ENCODE measurements at places on chromosomes 7 and 10.

GRCh38 chr7:84218681-84219080, 24.1 kb upstream of the SEMA3A start:
- no peak for DNase-seq

- DNase-seq: no peak
These were observed 65.7 kb upstream of the STRIP2 start for GRCh38 chr7:129368389-129368986.

DNA sequence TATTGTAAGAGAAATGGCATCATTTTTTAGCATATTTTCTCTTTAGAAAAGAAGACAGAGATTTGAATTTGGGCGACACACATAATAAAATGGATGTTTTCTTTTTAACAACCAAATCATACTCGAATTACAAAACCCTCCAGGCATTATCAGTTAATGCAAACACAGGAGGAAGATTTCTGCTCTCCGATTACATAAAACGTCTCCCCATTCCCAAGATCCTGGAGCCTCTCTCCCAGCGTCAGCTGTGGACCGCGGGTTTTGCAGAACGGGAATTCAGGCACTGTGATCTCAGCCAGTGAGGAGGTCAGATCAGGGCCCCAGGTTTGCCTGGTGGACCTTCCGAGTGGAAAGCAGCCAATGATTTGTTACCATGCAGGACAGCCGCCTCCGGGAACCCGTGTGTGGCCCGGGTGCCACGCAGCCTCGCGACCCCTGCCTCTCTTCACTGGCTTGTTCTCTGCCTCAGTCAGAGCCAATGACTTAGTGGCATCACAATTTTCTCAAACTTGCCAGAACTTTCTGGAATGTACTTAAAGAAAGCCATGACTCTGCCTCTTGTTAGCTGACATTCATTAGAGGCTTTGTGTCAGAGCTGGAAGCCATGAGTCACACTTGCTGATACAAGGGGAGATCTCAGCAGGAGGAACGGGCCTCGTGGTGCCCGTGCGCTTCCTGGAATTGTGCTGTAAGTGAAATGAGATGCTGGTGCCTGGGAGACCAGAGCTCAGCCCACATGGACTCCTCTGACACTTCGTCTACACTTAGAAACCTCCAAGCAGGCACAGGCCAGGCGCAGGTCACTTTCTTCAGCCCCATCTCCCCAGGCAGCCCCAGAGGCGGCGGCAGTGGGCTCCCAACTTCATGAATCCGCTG, 246.1 kb downstream of the KLF6 start:
- DNase-seq: peak; percentile 88

GRCh38 chr10:52313933-52314821, at the start of gene DKK1:
Gene DKK1, plus strand, starts transcription at chr10:52314281. Its CDS starts 154 bp downstream, at chr10:52314435.
- peak; percentile 59 for DNase-seq

GRCh38 chr10:35446439-35446838, 110.1 kb downstream of the CCNY start:
- DNase-seq: no peak

GRCh38 chr10:100568912-100569311, 33.2 kb downstream of the HIF1AN start:
- no peak for DNase-seq

DNA sequence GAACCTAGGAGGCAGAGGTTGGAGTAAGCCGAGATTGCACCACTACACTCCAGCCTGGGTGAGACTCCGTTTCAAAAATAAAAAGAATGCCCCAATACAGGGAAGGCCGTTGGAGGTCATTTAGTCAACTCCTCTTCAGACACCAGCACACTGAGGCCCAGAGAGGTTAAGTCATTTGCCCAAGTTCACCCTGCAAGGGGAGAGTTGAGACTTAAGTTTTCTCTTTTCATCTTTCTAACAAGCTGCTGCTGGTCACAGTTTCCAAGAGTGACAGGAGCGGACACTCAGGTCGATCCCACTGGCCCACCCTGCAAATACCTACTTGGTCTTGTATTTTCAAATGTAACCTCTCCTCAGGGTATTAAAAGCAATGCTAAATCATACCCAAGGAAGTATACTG, 30.4 kb upstream of the VCL start:
- DNase-seq: no peak

DNA sequence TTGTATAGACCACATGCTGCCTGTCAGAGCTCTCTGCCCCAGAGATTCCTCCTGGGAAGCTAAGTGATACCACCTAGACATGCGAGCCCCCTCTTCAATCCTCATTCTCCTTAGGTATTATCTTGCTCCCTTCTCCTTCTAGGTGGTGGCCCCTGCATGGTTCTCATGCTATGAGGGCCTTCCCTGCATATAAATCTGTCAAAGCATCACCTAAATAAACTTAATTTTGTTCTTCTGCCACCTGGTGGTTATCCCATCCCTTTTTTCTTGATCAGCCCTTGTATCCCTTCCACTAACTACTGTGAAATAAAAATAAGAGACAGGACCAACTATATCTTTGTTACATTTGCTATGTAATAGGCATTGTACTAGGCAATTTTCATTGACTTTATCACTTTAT, 242.1 kb downstream of the CDC14C start:
- no peak for DNase-seq

- no peak for DNase-seq
These were observed 89.2 kb downstream of the WDR11 start for GRCh38 chr10:120940299-120940900.

DNA sequence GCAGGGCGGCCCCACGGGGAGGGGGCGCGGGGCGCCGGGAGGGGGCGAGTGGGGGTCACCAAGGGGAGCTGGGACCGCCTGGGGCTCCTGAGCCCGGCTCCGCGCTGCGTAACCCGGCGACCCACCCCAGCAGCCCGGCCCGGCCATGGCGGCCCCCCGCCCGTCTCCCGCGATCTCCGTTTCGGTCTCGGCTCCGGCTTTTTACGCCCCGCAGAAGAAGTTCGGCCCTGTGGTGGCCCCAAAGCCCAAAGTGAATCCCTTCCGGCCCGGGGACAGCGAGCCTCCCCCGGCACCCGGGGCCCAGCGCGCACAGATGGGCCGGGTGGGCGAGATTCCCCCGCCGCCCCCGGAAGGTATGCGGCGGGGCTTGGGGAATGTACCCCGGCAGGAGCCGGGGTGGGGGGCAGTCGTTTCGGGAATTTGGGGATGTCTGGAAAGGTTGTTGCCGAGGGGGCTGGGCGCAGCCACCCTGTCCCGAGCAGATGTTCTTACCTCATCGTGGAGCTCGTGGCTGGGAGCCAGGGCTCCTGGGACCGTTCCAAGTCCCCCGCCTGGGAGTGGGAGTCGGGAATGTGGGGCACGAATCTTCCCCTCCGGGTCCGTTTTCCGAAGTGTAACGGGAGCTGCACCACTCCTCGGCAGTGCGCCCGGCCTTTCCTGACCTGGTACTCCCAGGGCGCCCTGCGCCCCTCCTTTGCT, 431 bp downstream of the ZYX start:
- peak; percentile 74 for DNase-seq

DNA sequence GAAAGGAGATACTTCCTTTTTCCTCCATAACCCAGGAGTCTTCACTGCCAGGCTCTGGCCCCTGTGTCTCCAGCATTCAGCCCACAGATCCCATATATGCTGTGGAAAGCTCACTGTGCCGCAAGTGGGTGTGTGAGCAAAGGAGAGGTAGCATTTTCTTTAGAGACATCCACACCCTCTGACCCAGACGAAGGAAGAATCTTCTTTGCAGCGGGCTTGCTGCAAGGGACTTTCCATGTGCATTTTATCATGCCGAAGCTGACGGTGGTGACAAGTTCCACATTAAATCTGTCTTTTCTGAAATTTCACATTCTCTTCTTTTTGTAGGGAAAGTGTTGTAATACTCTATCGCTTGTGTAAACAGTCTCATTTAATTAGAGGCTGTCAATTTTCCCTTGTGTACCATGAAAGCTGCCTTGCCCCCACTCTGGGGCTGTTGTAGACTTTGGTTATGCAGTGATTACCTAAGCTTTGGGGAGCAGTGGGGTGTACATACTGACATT, 409.5 kb downstream of the SUGCT start:
- DNase-seq: no peak

- DNase-seq: no peak
These were observed at the start of gene ZNF316 for GRCh38 chr7:6636741-6637543. Gene ZNF316, plus strand, starts transcription at chr7:6637318. Its CDS starts 5,092 bp downstream, at chr7:6642410.

GRCh38 chr7:108094933-108095710, 35.0 kb downstream of the LAMB4 start:
- DNase-seq: peak; percentile 92

- no peak for DNase-seq
These were observed 619 bp downstream of the EXOC4 start for GRCh38 chr7:133253519-133253875.

- no peak for DNase-seq
These were observed 318.6 kb downstream of the PTEN start for GRCh38 chr10:88181902-88182600.

DNA sequence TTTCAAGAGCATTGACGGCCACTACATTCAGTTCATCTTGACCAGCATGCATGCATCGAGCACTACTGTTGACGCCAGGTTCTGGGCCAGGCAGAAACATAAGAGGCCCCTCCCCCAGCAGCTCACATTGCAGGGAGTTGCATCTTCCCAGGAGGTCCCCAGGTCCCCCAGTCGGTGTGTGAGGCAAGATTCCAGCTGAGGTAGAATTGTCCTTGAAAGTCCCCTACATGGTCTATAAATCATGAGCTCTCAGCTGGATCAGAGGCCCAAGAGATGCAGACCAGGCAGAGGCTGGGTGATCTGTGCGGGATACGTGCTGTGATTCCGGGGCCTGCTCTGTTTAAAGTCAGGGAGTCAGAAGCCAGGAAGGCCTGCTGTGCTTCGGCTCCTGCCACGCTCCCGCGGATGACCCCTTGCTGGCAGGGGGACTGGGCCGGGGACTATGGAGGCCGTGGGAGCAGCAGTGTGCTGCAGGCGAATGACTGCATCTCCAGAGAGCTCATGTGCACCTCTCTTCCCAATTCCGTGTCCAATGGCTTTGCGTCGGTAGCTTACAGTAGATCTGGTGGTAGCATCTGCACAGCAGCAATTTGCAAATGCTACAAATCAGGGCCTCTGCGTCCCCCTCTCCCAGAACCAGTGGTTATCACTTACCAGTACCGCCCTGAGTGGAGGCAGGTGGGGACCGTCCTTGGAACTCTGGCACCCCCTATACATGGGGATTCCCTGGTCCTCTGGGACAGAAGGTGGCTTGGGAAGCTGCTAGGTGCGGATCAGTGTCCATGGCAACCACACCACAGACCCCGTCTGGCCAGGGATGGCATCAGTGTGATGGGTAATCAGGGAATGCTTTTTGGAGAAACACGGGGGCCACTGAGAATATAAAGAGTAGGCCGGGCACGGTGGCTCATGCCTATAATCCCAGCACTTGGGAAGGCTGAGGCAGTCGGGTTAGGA, 93.6 kb downstream of the RGS10 start:
- no peak for DNase-seq

- DNase-seq: peak; percentile 78
These were observed 90.9 kb downstream of the DIP2C start for GRCh38 chr10:598415-599170.

DNA sequence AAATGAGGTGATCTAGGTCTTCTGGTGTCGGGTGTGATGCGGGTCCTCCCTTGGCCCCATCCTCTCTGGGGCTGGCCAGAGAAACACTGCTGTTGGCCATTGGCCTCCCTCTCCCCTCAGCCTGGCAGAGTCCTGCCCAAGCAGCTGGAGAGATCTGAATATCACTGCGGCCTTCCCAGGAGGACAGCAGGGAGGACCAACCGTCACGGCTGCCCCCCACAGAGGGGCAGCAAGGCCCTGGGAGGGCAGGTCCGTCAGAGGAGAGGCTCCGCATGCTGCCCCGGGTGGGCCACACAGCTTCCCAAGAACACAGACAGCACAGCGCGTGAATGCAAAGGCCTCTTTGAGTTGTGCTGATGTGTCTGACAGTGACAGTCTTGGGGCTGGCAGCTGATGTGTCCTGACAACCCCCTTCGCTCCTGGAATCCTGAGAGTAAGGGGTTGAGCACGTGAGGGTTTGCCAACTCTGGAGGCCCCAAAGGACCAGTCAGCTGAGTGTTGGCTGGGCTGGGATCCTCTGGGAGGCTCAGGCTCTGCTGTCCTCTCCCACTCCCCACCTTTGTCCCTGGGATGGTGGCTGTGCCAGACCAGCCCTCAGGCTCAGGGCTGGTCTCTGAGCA, 132.5 kb upstream of the UNC5B start:
- no peak for DNase-seq

GRCh38 chr7:27182285-27182841, 2.7 kb downstream of the HOXA11 start:
- DNase-seq: no peak

DNA sequence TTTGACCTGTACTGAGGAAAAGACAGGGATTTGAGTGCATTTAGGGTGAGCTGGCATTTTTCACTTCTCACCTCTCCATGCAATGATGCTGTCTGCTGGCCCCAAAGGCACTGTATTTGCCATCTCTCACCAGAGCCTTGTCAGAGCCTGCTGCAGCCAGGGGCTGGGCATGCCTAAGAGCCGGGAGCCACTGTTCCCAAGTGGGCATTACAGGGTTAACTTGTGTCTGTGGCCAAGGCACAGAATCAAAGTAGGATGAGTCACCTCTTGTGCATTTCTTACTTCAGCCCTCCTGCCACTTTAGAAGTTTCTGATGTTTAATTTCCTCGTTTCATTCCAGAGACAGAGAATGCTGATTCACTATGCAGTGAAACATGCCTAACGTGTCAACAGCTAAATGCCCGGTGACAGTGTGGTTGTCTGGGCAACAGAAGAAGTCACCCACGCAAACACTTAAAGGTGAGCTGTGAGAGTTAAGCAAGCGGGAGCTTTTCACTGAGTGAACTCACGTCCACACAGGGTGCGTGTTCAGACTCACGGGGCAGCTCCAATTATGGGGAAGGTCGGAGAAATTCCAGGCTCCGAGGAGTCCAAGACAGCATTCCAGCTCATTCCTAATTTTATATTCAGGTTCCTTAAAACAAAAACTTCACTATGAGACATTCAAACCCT, 57.1 kb upstream of the IGFBP3 start:
- peak; percentile 73 for DNase-seq

Measured in fibroblast of the conjunctiva (primary cell).